ENCODE measurements at places on chromosomes 6 and 20. TPM values are rescaled to one million over a fixed set of nuclear protein-coding genes. Genes with fewer than 3 reads are reported as not detected.

OR2H1 gene
- not detected for total RNA-seq

GRCh38 chr6:5384276-5384675, 123.0 kb downstream of the FARS2 start:
- no peak for DNase-seq

DNA sequence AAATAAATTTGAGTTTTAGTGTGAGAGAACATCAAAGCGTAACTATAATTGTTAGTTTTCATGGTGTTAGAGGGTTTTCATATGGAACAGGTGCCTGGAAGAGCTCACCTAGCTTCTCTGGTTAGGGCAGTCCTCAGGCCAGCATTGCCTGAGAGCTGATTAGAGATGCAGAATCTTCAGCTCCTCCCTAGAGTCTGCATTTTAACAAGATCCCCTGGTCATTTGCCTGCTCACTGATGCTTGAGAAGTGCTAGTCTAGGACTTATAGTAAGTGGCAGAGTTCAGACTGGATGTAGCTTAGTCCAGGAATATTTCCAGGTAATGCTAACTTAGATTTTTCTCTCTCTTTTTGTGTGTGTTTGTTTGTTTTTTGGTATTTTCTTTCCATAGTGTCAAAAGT, 21.7 kb upstream of the SMIM26 start:
- no peak for DNase-seq

PPARD gene
- total RNA-seq = 11.2 TPM

OLIG3 gene
- not detected for total RNA-seq

PKIB gene
- not detected for total RNA-seq

DNA sequence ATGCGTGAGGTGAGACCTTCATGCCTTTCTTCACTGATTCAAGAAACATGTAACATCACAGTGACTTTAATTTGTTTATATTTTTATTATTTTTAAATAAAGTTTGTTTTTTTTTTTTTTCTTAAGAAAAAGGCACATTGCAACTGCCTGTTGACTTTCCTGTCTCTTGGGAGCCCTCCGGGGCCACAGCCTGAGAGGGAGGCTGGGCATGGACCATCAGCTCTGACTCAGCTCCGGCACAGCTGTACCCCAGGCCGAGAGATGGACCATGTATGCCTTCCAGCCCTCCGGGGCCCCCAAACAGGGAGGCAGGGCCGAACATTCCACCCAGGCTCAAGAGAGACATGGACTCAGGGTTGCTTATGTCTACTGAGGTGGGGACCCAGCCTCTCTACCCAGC, 99.9 kb downstream of the NFATC2 start:
- no peak for DNase-seq

DNA sequence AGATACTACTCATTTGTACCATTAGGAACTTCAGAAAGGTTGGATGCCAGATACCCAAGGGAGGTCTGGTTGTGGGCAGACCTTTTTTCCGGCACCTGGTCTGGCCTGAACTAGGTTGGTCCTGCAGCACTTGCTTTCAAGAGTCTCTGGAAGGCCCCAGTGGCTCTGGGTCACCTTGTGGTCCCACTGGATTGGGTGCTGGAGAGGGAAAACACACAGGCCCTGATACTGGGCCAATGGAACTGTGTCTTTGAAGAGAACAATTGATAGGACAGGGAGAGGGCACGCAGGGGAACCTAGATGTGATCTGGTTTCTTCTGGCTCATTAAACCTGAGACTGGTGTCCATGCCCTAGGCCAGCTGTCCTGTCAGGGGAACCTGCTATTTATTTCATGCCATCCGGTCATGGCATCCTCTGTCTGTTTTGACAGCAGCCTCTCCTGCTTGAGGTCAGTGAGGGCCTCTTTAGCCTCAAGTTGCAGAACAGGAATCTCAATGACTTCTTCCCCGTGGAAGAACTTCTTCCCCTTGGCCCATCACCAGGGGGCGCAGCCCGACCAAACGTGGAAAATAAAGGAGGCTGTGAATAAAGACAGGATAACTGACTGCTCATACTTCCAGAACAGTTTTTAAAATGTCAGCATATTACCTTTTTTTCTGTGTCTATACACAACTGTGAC, 25.0 kb downstream of the TAF8 start:
- peak; percentile 77 for DNase-seq

- DNase-seq = no peak
These were observed 25.9 kb downstream of the KIZ start for GRCh38 chr20:21151791-21152190.

DNA sequence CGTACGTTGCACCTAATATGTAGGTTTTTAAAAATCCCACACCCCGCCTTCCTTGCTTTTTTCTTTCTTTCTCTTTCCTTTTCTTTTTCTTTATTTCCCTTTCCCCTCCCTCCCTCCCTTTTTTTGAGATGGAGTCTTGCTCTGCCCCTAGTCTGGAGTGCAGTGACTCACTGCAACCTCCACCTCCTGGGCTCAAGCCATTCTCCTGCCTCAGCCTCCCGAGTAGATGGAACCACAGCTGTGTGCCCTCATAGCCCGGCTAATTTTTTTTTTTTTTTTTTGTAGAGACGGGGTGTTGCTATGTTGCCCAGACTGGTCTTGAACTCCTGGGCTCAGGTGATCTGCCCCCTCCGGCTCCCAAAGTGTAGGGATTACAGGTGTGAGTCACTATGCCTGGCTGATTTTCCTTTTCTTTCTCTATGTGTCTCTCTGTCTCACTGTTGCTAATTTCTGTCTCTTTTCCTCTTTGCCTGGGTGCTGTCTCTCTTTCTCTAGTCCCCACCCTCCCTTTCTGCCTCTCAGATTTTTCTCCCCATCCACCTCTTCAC, 61.2 kb downstream of the SRC start:
- no peak for DNase-seq

DNA sequence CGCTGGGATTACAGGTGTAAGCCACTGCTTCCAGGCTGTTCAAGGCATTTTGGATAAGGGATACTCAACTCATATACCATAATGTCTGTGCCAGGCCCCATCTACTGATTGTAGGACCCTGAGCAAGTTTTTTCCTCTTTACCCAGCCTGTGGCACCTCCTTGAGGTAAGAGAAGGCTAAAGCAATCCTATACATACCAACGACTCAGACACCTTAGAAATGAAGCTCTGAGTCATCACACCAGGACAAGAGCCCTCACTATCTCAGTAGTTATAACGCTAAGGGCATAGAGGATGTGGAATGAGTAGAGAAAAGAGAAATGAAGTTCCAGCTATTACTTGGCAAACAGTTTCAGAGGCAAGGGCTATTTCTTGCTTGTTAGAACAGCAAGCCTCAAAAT, 16.9 kb downstream of the NDRG3 start:
- no peak for DNase-seq

- no peak for DNase-seq
These were observed 165.1 kb downstream of the LMBRD1 start for GRCh38 chr6:69631552-69632346.

TFAP2B gene
- not detected for total RNA-seq

- no peak for DNase-seq
These were observed 8.8 kb upstream of the C20orf203 start for GRCh38 chr20:32682508-32682987.

CYP24A1 gene
- not detected for total RNA-seq

DNA sequence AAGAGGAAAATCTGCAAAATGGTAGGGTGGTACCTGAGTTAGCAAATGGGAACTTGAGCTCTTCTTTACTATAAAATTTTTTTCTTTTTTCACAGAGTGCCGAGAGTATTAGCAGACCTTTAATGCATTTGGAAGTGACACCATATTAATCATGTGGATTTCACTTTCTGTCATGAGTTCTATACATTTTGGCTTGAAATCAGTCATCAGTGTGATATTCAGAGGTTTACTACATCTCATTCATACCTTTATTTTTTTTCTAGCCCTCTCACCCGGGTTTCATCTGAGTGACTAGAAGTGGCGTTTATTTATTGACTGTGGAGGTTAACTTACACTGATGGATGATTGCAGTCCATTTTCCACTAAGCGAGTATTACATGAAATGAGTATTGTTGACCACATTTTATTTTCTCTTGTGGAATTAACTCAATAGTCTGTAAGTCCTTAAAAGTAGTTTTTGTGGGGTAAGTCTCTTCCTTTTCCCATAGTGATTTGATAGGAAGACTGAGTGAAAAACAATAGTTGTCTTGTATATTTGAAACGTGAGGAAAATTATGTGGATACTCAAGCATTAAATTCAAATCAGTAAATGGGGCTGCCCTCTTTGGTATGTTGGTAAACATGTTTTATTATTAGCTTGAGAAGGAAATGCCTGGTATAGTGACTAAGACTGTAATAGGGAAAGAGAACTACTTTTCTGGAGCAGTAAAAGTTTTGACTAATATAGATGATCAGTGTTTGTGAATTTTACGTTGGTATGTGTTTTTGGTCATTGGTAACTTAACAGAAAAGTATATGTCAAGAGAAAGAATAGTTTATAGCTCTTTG, 55.5 kb downstream of the JARID2 start:
- no peak for DNase-seq

DNA sequence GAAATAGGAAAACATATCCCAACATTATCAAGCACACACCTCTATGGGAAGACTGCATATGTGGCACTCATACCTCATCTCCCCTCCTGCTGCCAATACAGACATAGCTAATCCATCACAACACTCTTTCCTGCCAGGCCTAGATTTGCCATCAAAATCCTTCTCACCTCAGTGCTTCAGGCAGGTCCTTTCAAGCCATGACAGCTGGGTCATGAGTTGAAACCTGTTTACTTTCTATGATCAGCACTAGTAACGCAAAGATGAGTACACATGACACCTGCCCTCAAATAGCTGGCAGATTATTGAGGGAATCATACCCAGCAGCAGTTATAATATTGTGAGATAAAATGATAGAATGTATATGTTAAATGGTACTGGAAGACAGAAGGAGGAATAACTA, 183.1 kb downstream of the AIG1 start:
- no peak for DNase-seq

COL20A1 gene
- not detected for total RNA-seq

DNA sequence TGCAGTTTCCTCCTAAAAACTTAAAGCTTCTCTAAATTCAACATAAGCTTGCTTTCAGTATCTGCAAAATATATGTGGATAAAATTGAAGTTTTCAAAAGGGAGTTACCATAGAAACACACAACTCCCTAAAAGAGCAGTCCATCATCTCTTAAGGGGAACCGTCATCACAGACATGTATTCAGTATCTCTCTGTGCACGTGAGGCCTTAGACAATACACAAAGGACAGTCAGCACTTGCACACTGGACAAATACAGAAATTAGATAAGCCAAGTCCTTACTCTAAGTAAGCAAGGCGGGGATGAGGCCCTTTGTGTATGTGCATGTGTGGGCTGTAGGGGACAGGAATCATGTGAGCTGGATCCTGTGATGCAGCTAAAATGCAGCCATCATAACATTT, 136.6 kb downstream of the BACH2 start:
- no peak for DNase-seq

SCUBE3 gene
- 0.33 TPM for total RNA-seq

DNA sequence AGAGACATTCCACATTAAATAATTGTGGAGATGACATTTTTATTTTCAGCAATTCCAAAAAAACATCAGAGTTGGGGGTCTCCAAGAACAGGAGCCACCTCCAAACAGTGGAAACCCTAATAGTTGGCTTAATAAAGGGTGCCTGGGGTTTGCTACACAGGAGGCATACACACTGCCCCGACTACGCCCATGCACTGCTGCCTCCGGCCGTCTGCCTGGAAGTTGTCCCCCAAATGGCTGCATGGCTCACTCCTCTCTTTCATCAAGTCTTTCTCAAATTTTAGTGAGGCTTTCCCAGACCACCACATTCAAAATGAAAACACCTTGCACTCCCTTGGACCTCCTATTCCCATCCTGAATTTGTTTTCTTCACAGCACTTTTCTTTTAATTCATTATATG, 58.8 kb downstream of the ZMYND8 start:
- DNase-seq = no peak

KAT14 gene
- total RNA-seq = 7.9 TPM

DNA sequence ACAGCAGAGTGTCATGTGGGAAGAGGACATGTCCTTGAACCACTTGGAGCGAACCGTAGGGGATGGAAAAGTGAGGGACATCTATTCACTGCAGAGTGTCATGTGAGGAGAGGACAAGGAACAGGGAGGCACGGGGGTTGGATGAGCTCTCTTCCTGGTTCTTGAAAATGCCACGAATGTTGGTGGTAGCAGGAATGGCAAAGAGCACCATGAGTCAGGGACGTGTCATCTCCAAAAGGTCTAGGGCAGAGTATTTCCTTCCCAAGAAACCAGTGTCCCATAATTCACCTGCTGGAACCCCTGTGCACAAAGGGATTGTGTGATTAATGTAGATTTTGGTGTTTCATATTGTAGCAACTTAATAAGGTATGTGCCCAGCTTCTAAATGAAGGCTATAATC, 136.8 kb downstream of the BFSP1 start:
- DNase-seq = no peak

IMPG1 gene
- not detected for total RNA-seq

DNA sequence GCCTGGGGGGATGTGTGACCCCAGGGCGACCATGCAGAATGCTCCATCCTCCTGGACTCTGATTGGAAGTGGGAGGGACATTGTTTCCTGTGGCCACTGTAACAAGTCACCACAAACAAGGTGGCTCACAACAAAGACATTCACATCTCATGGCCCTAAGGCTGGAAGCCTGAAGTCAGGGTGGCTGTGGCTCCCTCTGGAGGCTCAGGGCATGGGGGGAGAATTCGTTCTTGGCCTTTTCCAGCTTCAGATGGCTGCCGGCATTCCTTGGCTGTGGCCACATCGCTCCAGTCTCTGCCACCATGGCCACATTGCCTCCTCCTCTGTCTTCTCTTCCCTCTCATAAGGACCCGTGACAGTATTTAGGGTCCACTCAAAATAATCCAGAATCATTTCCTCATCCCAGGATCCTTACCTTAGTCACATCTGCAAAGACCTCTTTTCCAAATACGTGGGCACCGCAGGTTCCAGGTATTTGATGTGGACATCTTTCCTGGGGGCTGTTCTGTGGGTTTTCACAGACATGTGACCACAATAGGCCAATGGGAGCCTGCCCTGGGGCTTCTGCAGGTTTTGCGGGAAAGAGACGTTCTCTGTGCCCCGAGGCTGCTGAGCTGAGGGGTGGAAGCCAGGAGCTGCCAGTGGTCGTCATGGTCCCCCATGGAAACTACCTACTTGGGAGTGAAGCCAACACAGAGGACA, 249.3 kb downstream of the PREX1 start:
- DNase-seq = no peak

- no peak for DNase-seq
These were observed 2.4 kb downstream of the HEBP2 start for GRCh38 chr6:138406443-138406842.

- DNase-seq = no peak
These were observed 317.3 kb upstream of the CNR1 start for GRCh38 chr6:88483424-88483823.

DNA sequence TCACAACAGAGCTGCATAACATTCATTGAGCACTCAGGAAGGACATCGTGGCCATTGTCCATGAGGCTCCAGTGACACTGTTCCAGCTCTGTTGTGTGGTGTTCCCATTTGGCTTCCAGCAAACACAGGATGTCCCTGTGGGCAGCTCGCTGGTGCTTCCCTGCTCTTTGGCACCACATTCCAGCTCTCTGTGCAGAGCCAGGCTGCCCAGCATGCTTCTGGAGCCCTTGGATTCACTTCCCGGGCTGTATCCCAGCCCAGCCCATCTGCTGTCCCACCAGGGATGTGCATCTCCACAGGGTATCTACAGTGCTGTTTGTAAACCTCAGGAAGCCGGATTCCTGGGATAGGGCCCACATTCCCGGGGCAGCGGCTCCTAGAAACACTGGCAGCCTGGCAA, 57.2 kb downstream of the CTCFL start:
- no peak for DNase-seq
